ENCODE measurements at places on chromosomes 5 and 9. TPM values are rescaled to one million over a fixed set of nuclear protein-coding genes. Genes with fewer than 3 reads are reported as not detected.

DNA sequence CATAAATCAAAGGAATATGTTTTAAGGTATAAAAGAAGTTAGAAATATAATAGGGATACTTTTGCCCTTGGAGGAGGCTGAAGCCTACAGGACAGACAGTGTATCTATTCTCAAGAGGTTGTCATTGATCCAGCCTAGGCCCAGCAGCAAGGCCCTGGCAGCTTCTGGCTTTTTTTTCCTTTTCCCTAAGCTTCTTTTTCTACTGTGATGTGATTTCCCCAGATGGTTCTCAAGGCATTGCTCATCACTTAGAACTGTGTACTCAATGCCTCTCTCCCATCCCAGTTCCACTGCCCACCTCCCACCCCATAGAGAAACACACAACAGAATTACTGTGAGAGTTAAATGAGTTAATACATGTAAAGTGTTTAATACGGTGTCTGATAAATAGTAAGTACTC is 88.6 kb downstream of the SLC44A1 start:
- no peak for DNase-seq

DNA sequence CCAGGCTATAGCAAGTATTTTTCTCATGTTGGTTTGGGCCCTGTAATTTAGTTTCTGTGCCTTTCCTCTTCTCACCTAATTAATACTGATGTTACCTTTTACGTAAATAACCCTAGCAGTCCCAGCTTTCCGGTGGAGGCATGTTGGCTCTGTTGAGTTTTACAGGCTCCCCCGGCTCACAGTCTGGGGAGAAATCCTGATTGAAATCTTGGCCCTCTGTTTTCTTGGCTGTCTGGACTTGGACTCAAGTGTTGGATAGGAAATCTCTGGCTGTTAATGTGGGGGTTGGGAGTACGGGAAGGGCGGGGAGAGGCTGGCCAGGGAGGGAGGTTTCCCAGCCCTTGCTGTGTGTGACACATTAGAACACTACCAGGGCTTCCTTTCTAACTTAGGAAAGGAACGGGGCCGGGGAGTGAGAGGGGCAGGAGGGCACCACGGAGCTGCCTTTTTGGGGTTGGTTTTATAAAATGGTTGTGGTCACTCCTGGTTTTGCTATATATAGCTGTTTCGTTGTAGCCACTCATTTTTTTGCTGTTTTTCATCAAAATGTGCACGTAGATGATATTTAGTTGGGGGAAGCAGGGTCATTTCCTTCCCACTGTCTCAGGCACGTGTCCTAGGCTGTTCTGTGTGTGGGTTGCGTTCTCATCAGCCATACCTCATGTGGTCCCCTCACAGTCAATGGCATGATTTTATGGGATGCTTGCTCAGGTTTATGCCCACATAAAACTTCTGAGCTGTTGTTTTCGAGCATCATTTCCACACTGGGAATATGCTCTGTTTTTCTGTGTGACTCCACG is 11.0 kb downstream of the TRIO start:
- DNase-seq = peak; percentile 51

- no peak for DNase-seq
Measured at GRCh38 chr5:111582451-111582850, 70.1 kb upstream of the STARD4 start.

Gene F12
- total RNA-seq = 3.2 TPM

- DNase-seq = no peak
Measured at GRCh38 chr5:74235552-74235951, 405.0 kb downstream of the ENC1 start.

Gene ZNF454
- total RNA-seq = 1.3 TPM

GRCh38 chr5:93519740-93520139 is 61.3 kb downstream of the NR2F1-AS1 start:
- DNase-seq = no peak

DNA sequence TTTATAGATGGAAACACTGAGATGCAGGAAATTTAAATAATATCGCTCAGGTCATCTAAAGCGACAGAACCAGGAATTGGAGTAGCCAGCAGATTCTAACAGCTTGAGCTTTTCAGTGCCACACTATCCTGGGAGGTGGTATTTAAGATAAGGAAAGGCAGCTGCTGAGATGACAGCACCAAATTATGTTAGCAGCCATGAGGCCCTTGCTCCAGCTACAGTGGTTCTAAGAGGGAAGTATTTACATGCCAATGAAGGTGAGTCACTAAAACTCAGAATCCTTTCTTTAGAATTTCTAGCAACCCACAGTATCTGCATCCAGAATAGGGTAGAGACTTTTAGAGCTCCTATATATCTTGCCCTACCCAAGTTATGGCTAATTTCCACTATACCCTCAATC is 127.0 kb upstream of the VLDLR start:
- peak; percentile 24 for DNase-seq

- no peak for DNase-seq
Measured at GRCh38 chr5:122180146-122180712, 50.9 kb downstream of the ZNF474 start.

Gene TAS2R1
- not detected for total RNA-seq

DNA sequence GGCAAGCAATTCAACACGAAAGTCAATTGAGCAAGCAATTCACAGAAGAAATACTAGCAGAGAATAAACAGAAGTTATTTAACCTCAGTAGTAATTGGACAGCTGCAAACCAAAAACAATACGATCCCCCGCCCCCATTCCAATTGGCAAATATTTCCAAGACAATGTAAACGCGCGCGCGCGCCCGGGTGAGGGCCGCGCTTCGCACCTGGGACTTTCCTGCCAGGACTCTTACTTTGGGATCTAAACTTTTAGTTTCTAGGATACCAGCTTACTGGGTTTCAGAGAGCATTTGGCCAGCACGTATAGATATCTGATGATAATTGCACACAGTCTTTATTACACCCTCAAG is 8.6 kb downstream of the RUFY1 start:
- peak; percentile 88 for DNase-seq

- no peak for DNase-seq
Measured at GRCh38 chr5:42886635-42887034, 74.9 kb upstream of the SELENOP start.

GRCh38 chr5:142248853-142249462 is 75.9 kb downstream of the SPRY4 start:
- DNase-seq = no peak

GRCh38 chr5:158670201-158670600 is 429.5 kb downstream of the EBF1 start:
- no peak for DNase-seq

Gene CCDC192
- 1.1 TPM for total RNA-seq
